Lower leg skin (tissue), 4 donors: ENCODE measurements at places on chromosomes 12 and 14. TPM values are rescaled to one million over a fixed set of nuclear protein-coding genes. Genes with fewer than 3 reads are reported as not detected.

The KNTC1 gene
- 8.1 TPM for total RNA-seq

The OXA1L gene
- 71.2 TPM for total RNA-seq

DNA sequence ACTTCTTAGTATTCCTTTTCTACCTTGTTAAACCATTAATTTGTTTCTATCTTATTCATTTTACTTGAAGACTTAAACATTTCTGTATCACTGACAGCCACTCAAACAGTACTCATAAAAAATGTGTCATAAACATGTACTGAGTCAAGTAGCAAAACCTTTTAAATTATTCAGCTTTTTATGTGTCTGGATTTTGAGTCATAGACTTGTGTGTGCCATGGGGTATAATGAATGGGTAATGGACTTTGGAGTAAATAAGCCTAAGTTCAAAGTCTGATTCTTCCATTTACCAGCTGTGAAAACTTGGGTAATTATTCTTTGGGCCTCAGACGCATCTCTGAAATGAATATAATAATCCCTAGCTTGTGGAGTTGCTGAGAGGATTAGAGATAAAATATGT lies 199.0 kb downstream of the RAD51B start:
- no peak for DNase-seq

DNA sequence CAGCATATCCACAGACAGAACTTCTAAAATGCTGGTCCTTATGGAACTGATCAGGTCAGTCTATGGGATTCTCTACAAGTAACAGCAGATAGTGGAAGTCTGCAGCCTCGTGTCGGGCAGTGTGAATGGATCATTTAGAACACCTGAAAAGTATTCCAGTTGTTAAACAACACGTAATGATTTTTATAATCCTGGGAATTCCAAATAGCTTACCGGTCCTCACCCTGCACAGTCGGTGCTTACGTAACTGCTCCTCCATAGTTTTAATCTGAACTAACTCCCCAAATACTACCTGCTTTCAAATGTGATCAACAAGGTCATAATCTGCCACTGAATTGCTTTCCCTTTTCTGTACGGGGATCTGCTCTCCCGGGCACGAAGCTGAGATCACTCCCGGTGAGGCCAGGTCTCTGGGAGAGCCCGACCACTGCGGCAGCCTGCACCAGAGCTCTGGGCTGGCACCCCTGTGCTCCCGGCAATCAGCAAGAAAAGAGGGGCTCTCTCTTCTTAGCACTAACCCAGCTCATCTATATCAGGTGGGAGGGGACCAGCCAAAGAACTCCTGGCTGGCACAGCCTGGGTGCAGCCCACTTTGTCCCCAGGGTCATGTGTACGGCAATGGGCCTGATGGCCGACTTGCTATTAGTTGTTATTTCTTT lies 157.0 kb downstream of the FOXN3 start:
- no peak for DNase-seq

DNA sequence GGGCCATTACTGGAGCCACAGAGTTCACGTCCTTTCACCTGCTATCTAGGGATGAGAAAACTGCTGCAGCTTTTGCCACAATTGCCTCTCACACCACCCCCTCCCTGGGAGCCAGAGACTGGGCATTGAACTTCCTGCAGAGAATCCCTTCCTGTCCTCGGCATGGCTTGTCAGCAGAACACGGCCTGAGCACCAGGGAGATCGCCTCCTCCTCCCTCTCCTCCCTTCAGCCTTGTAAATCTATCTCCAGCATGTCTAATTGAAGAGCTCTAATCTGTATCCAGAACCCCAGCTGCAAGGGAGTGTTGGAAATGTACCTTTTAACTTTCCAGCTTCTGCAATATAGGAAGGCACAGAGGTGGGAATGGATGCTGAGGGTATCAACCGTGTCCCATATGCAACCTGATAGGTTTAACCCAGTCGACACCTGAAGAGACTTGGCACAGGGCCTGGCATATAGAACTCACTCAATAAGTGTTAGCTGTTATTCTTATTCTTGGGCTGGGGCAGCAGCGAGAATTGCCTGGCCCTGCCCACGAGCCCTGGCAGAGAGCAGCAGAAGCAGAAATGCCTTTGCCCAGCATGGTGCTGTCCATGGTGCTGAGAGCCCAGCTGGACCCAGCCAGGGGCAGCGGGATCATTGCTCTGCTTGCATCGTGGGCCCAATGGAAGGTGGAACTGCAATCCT lies 26.8 kb downstream of the TMEM63C start:
- peak; percentile 25 for DNase-seq

GRCh38 chr14:49484180-49484579 lies 102.0 kb downstream of the RPS29 start:
- DNase-seq = no peak

DNA sequence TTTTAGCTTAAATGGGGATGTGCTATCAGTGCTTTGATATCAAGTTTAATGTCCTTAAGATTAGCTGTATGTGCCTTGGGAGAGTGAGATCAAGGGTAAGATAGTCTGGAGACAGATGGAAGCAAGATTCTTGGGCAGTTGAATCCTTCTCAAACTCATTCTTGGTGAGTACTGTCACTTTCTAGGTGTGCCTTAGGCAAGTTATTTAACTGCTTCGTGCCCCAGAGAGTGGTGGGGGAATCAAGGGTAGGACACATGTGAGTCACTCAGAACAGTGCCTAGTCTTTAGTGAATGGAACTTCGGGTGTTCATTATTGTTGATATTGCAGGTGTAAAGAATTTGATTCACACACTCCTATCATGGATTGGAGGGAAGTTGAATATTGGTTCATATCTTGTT lies 803.7 kb downstream of the DIO2 start:
- no peak for DNase-seq

GRCh38 chr14:92348154-92348553 lies 25.2 kb downstream of the SLC24A4 start:
- no peak for DNase-seq

GRCh38 chr14:77369285-77369684 lies 7.6 kb downstream of the TMED8 start:
- DNase-seq = no peak

- DNase-seq = peak; percentile 46
These were observed 603 bp downstream of the PABPN1 start for GRCh38 chr14:23321572-23322547.

- DNase-seq = no peak
These were observed 105.3 kb downstream of the GRIP1 start for GRCh38 chr12:66573605-66574004.

The ETFBKMT gene
- 3.4 TPM for total RNA-seq

The FGFR1OP2 gene
- total RNA-seq = 38.1 TPM

DNA sequence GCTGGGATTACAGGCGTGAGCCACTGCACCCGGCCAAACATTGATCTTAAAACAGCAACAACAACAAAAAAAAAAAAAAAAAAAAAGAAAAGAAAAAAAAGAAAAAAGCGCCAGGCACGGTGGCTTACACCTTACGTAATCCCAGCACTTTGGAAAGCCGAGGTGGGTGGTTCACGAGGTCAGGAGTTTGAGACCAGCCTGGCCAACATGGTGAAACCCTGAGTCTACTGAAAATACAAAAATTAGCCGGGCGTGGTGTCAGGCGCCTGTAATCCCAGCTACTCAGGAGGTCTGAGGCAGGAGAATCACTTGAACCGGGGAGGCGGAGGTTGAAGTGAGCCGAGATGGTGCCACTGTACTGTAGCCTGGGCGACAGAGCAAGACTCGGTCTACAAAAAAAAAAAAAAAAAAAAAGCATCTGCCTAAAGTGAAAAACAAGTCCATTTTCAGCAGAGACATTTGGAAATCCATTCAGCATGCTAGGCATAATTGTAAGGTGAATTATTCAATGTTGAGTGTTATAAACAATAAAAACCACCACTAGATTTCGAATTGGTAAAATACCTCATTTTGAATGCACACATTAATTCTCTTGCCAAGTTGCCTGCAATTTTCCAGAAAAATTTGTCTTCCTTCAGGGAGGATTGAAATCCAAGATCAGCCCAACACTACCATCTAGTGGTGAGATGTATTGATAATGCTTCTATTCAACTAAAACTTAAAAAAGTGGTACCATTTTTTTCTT lies 8.0 kb upstream of the CERS5 start:
- peak; percentile 34 for DNase-seq

GRCh38 chr12:104138797-104139152 lies 765 bp upstream of the NFYB start:
- peak; percentile 88 for DNase-seq

DNA sequence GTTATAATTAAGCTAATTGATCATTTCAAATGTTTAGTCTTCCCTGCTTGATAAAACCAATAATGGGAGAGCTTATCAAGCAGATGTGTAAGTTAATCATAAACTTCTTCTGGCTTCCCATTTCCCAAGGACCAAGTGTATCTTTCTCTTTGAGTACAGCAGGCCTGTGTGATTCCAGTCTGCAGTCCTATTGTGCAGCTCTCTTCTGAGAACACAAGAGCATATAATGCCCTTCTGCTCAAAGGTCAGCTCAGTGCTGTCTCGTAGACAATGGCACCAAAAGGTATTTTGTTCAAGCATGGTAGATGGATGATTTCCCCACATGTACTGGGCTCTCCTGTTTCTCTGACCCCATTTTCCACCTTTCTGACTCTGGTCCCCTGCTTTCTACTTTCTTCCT lies 101.8 kb upstream of the DYRK2 start:
- DNase-seq = no peak

- DNase-seq = no peak
These were observed 340.8 kb downstream of the EGLN3 start for GRCh38 chr14:33610121-33610520.

DNA sequence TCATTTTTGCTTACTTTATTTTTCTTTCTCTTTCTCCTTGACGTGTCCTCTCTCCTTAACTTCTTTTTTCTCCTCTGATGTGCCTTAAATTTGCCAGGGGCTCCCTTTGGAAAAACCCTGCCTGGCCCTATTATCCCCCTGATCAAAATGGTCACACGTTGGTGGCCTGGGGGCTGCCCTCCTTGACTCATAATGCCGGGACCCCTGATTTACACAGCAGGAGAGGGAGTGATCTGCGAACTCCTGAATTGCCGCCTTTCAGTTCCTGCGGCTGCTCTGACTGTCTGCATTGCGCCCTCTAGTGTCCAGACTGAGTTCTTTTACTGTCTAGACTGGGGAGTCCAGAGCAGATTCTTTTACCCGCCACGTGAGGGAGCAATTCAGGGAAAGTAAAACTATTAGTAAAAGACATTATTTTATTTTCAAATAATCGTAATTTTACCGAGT lies 44.8 kb upstream of the GZMB start:
- peak; percentile 91 for DNase-seq

- DNase-seq = no peak
These were observed 125.6 kb upstream of the FGD4 start for GRCh38 chr12:32273712-32274111.

- DNase-seq = no peak
These were observed 222.4 kb upstream of the AMIGO2 start for GRCh38 chr12:47302111-47302671.

GRCh38 chr14:96434040-96434439 lies 42.1 kb downstream of the AK7 start:
- no peak for DNase-seq

The DIO2 gene
- total RNA-seq = 6.0 TPM

The TCL1A gene
- total RNA-seq = not detected

GRCh38 chr12:29735604-29736003 lies 48.1 kb downstream of the TMTC1 start:
- no peak for DNase-seq

The CCDC175 gene
- total RNA-seq = not detected

GRCh38 chr14:33790996-33791395 lies 159.9 kb downstream of the EGLN3 start:
- no peak for DNase-seq

GRCh38 chr12:71721783-71722505 lies 32.7 kb upstream of the RAB21 start:
- peak; percentile 51 for DNase-seq

The FAIM2 gene
- 0.17 TPM for total RNA-seq

The ATP23 gene
- 3.0 TPM for total RNA-seq

DNA sequence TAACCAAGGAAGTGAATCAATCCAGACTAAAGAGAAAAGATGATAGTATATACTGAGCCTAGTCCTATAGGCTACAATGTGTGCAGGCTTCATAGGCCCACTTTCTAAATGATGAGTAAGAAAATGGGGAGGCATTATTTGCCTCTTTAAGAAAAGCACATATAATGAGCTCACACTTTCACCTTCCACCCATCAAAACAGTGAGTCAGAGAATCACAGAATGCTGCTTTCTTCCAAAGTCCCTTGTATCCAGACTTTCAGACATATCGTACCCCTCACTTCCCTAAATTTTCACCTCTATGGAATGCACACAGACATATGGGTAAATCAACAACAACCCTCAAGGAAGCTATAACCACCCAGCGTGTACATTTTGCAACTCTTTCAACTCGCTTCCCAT lies 286.4 kb upstream of the PRKD1 start:
- DNase-seq = no peak

- no peak for DNase-seq
These were observed 183.0 kb downstream of the SLC15A5 start for GRCh38 chr12:16094437-16094836.

DNA sequence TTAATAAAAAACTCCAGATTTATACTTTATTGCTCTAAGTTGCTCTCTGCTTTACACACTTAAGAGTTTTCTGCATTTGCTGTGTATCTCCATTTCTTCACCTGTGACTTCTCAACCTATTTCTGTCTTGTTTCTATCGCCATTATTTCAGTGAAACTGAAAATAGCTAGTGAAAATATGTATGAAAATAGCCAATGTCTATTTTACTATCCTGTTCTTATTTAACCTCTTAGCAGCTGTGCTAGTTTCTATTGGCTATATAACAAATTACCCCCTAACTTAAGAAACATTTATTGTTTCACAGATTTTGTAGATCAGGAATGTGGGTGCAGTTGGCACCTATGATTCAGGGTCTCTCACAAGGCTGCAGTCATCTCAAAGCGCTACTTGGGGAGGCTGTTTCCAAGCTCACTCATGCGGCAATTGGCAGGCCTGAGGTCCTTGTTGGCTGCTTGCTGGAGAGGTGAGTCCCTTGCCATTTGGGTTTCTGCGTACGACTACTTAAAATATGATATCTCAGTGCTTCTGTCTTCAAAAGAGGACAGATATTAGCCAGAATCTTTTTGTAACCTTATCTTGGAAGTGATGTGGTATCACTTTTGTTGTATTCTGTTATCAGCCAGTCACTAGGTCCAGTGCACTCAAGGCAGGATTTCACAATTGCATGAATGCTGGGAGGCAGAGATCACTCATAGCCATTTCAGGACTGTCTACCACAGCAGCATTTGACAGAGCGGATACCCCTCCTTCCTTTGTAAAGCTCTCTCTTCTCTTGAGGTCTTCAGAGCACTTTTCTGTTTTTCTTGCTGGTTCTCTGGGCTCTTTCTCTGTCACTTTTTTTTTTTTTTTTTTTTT lies 7.2 kb downstream of the ERC1 start:
- DNase-seq = no peak

- DNase-seq = no peak
These were observed 31.5 kb downstream of the HSP90AA1 start for GRCh38 chr14:102055181-102055901.

- DNase-seq = peak; percentile 98
These were observed at the start of gene ALKBH2 for GRCh38 chr12:109093022-109093918. Gene ALKBH2 (minus strand): TSS chr12:109093472. CDS start chr12:109092786, 686 bp downstream.

GRCh38 chr12:129873111-129873832 lies 30.6 kb downstream of the TMEM132D start:
- no peak for DNase-seq

GRCh38 chr12:9741726-9742125 lies 8.8 kb upstream of the CLECL1 start:
- DNase-seq = no peak
